ENCODE measurements at places on chromosomes 12 and 14.

- no peak for DNase-seq
Measured at GRCh38 chr14:74480046-74480445, 13.1 kb downstream of the NPC2 start.

DNA sequence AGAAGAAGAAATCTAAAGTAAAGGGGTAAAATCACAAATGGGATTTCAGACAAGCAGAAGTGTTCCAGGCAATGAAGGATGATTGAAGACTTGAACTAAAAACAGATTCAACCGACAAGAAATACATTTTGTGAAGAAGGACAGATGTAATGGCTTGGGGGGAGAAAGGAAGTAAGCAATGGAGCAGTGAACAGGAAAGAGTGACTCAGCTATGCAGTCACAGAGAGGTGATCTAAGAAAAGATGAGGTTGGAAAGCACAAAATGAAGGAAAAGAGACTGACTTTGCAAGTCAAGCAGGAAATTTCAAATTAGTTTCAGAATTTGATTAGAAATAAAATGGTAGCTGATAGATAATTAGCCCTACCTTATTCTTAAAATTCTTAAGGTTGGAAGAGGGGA, 66.5 kb downstream of the PUS7L start:
- DNase-seq: no peak

DNA sequence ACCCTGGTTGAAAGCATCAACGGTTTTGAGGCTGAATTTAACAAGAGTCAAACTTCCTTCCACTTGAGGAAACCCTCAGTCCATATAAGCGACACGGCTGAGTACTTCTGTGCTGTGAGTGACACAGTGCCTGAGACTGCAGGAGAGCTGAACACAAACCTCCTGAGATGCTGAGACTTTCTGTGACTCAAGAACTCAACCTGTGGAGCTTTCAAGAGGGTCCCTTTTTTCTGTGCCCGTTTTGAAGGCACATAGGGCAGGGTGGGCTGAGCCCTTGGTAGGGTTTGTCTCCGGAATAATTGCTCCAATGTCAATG, 305.3 kb upstream of the OR4E1 start:
- no peak for DNase-seq

DNA sequence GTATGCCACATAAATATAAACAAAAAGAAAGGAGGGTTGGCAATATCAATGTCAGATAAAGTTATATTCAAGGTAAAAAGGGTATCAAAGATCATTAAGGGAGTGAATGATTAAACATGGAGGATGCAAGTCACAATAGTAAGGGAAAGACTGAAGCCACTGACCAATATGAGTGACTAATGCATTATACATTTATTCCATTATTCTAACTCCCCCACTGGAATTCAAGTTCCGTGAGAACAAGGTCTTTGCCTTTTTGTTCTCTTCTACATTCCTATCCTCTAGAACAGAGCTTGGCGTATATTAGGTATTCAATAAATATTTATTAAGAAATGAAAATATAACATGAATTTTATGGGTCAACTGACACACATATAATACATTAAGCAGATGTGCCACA, 30.7 kb downstream of the MAP4K5 start:
- no peak for DNase-seq

DNA sequence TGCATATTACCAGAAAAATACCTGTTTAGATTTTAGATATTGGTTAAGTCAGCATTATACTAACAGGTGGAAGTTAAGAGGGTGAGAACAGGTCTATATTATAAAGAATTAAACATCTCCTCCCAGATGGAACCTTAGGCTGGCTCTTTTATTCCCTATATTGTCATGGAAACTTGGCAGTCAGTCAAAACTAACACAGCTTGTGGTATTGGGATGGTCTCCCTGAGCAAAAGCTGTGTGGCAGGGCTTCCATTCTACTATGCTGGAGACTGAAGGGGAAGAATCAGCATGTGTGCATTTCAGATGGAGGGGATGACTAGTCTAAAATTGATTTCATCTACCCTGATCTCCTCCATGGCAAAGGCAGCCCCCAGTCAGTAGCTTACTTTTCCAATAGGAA, 66.7 kb downstream of the SMOC1 start:
- no peak for DNase-seq

DNA sequence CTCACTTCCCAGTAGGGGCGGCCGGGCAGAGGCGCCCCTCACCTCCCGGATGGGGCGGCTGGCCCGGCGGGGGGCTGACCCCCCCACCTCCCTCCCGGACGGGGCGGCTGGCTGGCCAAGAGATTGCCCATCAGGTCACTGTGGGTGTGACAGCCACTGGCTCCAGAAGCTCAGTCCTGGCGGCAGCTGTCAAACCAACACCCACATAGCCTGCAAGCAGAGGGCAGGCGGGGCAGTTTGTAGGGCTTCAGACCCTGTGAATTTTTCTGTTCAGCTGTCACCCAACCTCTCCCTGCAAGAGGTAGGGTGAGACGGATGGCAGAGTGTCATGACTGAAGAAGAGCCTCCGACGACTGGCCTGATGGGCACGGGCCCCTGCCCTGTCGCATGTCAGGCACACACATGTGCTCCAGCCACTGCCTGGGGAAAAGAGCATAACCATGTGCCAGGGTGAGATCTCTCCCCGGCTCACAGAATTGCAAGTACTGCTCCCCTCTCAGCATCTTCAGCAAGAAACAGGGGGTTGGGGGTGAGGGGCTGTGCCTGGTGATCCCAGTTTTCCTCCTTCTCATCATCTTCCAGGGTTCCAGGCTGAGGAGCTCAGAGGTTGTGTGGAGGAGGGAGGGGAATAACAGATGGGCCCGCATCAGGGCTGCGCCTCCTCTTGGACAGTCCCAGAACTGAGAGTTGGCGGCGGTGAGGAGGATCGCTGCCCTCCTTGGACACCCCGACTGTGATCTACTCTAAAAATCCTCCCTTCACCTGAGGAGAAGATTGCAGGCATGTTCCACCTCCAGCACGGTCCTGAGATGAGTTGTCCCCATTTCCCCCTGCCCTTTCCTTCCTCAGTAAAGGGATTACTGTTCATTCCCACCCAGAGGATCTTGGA, 11.2 kb upstream of the PRPH start:
- DNase-seq: no peak

DNA sequence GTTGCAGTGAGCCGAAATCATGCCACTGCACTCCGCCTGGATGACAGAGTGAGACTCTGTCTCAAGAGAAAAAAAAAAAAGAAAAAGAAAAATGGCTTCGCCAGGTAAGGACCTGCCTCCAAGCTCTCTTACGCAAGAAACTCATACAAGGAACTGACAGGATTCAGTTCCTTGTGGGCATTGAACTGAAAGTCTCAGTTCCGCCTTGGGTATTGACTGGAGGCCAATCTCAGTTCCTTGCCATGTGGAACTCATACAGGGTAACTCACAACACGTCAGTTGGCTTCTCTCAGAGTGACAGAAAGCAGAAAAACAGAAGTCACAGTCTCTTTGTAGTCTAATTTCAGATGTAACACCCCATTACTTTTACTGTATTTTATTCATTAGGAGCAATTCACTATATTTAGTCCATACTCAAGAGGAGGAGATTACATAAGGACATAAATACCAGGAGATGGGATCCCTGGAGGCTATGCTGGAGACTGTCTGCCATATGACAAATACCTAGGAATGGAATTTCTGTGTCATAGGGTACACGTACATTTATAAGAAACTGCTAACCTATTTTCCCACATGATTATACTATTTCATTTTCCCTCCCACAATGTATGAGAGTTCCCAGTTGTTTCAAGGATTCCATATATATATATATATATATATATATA, 11.4 kb upstream of the NOPCHAP1 start:
- DNase-seq: no peak

DNA sequence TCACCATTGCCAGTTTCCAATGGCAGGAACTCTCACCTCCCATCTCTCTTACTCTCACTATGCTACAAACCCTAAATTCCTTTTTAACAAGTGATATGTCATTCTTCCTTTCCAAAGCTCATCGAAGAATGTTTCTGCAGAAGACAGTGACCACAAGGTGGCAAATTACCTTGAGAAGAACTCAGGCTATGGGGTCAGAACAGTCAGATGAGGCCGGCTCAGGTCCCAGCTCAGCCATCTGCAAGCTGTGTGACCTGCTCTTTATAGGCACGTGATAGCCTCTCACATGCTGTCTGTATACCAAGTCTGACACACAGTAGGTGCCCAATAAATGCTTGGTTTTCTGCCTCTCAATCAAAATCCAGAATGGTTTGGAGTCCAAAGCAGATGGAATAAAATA, 80.7 kb downstream of the FOXN3 start:
- DNase-seq: no peak

- DNase-seq: no peak
Measured at GRCh38 chr14:90263748-90264449, 7.5 kb downstream of the PSMC1 start.

- no peak for DNase-seq
Measured at GRCh38 chr12:58341791-58342190, 400.4 kb downstream of the ATP23 start.

GRCh38 chr14:99995700-99996356, 69.4 kb upstream of the EVL start:
- DNase-seq: peak; percentile 24

DNA sequence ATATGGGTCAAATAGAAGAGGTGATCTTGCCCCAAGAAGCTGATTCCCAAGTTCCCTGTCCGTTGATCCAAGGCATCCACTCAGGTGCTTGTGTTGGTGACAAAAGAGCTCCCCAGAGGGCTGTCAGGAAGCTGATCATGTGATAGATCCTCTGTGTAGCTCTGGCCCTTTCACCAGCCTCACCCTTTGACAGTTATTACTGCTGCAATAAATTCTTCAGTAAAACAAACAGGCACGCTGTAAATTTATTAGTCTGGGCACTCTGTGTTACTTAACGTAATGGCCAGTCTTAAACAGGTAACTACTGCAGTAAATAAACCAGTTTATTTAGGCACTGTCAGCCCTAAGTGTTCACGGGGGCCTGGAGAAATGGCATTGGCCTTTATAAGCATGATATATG, 473.9 kb downstream of the BCL11B start:
- no peak for DNase-seq

GRCh38 chr14:55600784-55601561, 21.0 kb downstream of the KTN1 start:
- no peak for DNase-seq

Data from stimulated activated CD8-positive, alpha-beta memory T cell treated with anti-CD3 and anti-CD28 coated beads, Interleukin-2, amount 100 ng/mL, for 1 hour (primary cell).